Glutamatergic neuron (in vitro differentiated cells): ENCODE measurements at places on chromosomes 12 and 14. TPM values are rescaled to one million over a fixed set of nuclear protein-coding genes. Genes with fewer than 3 reads are reported as not detected.

EEA1 gene
- 12.0 TPM for total RNA-seq

AKAP5 gene
- 0.15 TPM for total RNA-seq

CFAP251 gene
- 2.8 TPM for total RNA-seq

MYBPC1 gene
- total RNA-seq = not detected

ACVR1B gene
- total RNA-seq = 50.2 TPM

KRT4 gene
- not detected for total RNA-seq

STAT6 gene
- 34.4 TPM for total RNA-seq

KLRD1 gene
- 0.25 TPM for total RNA-seq

UNC79 gene
- total RNA-seq = 29.5 TPM

CCDC177 gene
- total RNA-seq = 7.8 TPM

DCAF4 gene
- total RNA-seq = 23.4 TPM

SLC39A5 gene
- total RNA-seq = 0.61 TPM

HSPB8 gene
- total RNA-seq = 0.32 TPM

GRCh38 chr12:115960868-115961802 is 316.4 kb downstream of the MED13L start:
- H3K4me3 ChIP-seq = no peak overlapping the region
- DNase-seq = no peak
- H3K27ac ChIP-seq = no peak overlapping the region
- H3K27me3 ChIP-seq = peaks cover 2% of the 10 kb centered on the region

- H3K36me3 ChIP-seq = no peaks in the 10 kb centered on the region
- peak overlapping the region; percentile 57 for H3K4me3 ChIP-seq
- H3K27ac ChIP-seq = no peak overlapping the region
- H3K27me3 ChIP-seq = peaks cover 1% of the 10 kb centered on the region
- peaks cover 7% of the 10 kb centered on the region for H3K4me1 ChIP-seq
- DNase-seq = peak; percentile 78
Observed at GRCh38 chr12:120584343-120585149, 3.3 kb upstream of the POP5 start.

GRCh38 chr12:47819896-47820630 is at the start of gene HDAC7:
Gene HDAC7 (minus strand): TSS chr12:47819903. CDS start chr12:47819785, 118 bp downstream.
- H3K4me3 ChIP-seq = peak within 1 kb of the TSS; percentile 91
- H3K27ac ChIP-seq = peak within 1 kb of the TSS; percentile 90
- H3K36me3 ChIP-seq = no peaks in the 10 kb centered on the region
- peak; percentile 80 for DNase-seq
- H3K27me3 ChIP-seq = peaks cover 18% of the 10 kb centered on the region

DNA sequence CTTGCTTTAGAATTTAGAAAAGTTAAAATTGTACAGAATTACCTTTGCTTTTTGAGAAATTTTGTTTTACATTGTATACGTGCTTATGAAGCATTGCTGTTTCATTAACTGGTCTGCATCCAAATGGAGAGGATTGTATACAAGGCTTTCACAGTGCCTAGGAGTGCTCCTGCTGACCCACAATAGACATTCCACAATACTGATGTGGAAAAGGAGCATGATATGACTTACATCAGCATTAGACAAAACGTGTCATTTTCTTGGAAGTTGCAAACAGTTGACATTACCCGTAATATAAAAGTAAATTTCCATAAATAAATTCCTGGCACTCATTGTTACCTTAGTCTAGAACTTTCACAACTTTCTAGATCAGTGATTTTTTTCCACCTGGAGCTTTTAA is 1.9 kb downstream of the PRKD1 start:
- no peak for DNase-seq
- H3K27ac ChIP-seq = no peak overlapping the region
- H3K27me3 ChIP-seq = peaks cover 6% of the 10 kb centered on the region
- no peak overlapping the region for H3K4me3 ChIP-seq
- peaks cover 6% of the 10 kb centered on the region for H3K4me1 ChIP-seq
- no peaks in the 10 kb centered on the region for H3K36me3 ChIP-seq

DNA sequence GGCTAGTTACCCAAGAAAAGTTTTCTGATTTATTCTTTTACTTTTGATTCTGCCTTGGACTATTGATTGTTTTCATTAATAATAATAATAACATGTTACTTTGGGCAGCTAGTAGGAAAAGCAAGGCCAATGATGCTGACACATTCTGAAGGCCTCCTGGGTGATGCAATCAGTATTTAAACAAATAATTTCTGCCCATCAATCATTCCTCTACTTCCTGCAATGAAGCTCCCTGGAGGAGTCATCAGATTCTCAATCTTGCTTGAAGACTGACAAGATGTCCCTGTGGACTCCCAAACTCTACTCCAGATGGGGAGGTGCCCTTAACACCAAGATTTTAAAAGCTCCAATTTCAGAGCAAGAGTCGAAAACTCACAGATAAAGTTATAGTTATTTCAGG is at the start of gene SPX:
Gene SPX, plus strand, starts transcription at position 244 of the 400 bp plus-strand sequence. CDS start 177 bp downstream, outside the sequence.
- no peak for DNase-seq
- peak within 1 kb of the TSS; percentile 82 for H3K4me3 ChIP-seq
- no peaks in the 10 kb centered on the region for H3K4me1 ChIP-seq
- peaks cover 2% of the 10 kb centered on the region for H3K27me3 ChIP-seq
- no peak within 1 kb of the TSS for H3K27ac ChIP-seq

- H3K4me3 ChIP-seq = no peak overlapping the region
- no peak overlapping the region for H3K27ac ChIP-seq
- DNase-seq = no peak
- H3K36me3 ChIP-seq = no peaks in the 10 kb centered on the region
- no peaks in the 10 kb centered on the region for H3K27me3 ChIP-seq
Observed at GRCh38 chr12:61798778-61799177, 461.4 kb upstream of the USP15 start.

DNA sequence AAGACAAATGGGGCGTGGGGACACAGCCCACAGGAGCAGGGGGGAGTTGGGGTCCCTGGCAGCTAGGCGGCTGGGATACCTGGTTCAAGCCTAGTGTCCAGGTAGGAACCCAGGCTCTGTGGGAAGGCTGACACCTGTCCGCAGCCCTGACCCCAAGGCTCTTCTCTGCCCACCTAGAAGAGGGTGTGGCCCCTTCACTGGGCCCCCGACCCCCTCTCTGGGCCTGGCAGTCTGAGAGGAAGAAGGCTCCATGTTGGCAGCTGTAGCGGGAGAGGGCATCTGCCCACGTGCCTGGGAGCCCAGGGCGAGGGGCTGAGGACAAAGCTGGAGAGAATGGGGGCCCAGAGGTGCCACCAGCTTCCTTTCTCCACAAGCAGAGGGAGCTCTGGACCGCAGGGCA is 10.5 kb downstream of the CHGA start:
- peaks cover 10% of the 10 kb centered on the region for H3K27me3 ChIP-seq
- no peak overlapping the region for H3K4me3 ChIP-seq
- H3K36me3 ChIP-seq = no peaks in the 10 kb centered on the region
- no peak for DNase-seq
- peaks cover 8% of the 10 kb centered on the region for H3K4me1 ChIP-seq
- H3K27ac ChIP-seq = no peak overlapping the region

DNA sequence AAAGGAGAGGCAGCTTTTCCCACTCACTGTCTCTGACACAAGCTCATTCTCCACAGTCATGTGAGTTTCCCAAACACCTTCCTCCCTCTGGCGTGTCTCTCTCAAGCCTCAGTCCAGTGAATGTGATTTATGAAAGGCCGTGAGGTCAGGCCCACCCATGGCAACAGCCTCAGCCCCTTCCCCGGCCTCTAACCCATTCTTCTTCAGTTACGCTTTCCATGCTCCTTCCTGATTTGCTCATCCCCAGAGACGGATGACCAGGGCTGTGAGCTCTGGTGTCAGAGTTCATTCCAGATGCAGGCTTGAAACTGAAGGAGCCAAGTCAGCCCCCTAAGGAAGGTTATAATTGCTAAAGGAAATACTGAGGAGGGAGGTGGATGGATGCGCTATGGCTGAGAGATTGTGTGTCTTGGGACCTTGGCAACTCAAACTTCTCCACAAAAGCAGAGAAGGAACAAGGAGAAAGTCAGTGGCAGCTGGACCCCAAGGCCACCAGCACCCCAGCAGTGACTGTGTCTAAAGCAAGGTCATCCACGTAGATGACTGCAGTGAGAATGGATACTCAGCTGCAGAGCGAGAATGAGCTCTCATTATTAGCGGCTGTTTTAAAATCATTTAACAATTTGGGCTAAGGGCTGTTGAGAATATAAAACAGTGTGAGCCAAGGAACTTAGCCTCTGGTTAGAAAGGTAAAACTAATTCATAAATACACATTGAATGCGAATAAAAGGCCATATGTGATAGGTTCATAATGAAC is 84.1 kb downstream of the FBXL14 start:
- H3K27me3 ChIP-seq = peaks cover 3% of the 10 kb centered on the region
- H3K4me3 ChIP-seq = peak overlapping the region; percentile 38
- H3K27ac ChIP-seq = no peak overlapping the region
- H3K4me1 ChIP-seq = peaks cover 10% of the 10 kb centered on the region

- no peaks in the 10 kb centered on the region for H3K36me3 ChIP-seq
- peaks cover 8% of the 10 kb centered on the region for H3K4me1 ChIP-seq
- H3K27me3 ChIP-seq = no peaks in the 10 kb centered on the region
- DNase-seq = no peak
Observed at GRCh38 chr12:91982946-91983345, 162.7 kb downstream of the BTG1 start.

DNA sequence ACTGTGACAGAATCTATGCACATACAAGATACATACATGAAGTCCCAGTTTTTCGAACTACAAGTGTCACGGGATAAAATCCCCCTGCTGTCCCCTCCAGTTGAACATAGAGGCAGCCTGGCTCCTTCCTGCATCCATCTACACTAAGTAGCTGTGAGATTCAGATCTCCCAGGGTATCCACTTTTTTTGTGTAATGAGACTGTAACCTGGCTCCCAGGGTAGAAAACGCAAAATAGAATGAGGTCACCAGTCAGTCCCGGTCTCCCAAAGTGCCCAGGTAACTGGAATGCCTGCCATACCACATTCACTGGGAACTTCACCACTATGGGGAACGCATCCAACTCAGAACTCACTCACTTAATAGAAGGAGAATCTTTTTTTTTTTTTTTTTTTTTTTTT is 67.8 kb downstream of the TMCC3 start:
- H3K27me3 ChIP-seq = no peaks in the 10 kb centered on the region
- no peaks in the 10 kb centered on the region for H3K36me3 ChIP-seq
- no peak overlapping the region for H3K4me3 ChIP-seq
- peaks cover 4% of the 10 kb centered on the region for H3K4me1 ChIP-seq
- no peak for DNase-seq

DNA sequence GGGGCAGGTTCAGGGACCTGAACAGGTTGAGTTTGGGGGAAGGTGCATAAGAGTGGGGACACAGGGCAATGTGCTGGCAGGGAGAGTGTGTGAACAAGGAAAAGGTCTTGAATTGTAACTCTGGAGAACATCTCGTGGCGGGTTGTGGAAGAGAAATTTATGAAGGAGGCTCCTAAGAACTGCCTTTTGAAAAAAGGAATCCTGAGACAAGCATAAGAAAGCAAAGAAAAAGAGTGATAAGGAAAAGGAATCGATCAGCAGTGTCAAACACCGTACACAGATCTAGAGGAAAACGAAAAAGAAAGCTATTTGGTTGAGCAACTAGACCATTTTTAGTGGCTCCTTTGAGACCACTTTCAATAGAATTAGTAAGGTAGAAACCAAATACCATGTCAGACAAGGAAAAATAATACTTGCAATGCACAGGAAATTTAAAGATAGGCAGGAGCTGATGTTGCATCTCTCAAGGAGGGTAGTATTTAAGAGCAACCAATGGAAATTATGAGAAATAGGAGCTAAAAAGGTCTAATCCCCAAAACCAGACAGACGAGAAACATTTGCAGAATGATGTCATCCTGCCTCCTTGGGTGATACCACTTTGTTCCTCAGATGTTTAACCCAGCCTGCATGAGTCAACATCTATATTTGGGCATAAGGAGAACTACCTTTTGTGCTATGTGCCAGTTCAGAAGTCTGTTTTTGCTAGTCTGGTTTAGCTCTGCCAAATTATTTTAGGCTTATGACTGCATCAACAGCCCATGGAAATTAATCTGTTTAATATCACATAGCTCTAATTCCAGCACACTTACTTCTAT is 64.5 kb upstream of the STK38L start:
- DNase-seq = no peak
- H3K36me3 ChIP-seq = no peaks in the 10 kb centered on the region
- peaks cover 13% of the 10 kb centered on the region for H3K4me1 ChIP-seq
- H3K4me3 ChIP-seq = no peak overlapping the region
- H3K27me3 ChIP-seq = peaks cover 3% of the 10 kb centered on the region
- H3K27ac ChIP-seq = no peak overlapping the region

DNA sequence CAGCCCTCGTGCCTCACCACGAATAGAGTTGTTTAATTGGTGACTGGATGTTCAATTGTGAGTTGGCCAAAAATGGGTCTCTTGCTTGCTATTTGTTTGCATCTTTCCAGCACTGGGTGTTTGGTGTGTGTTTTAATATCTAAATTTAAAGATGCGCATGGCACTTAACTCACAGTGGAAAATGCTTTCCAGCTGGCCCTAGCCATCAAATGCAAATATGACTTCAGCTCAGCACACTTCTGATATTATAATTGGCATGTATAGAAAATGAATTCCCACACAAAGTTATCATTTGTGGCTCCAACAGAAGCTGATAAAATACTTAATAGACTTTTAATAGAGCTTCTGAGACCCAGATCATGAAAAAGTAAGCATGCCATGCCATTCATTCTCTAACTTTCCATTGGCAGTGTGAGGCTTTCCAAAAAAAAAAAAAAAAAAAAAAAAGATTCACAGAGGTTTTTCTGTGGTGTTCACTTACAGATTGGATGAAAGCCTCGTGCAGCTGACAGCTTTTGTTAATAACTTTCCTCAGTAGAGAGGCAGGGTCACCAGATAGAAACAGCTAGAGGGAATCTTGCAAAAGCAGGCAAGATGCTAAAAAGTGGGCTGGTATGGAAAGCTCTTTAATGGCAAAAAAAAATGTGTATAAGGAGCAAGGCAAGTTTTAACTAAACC is 425.2 kb downstream of the GALC start:
- no peak overlapping the region for H3K4me3 ChIP-seq
- peaks cover 9% of the 10 kb centered on the region for H3K36me3 ChIP-seq
- no peak for DNase-seq
- H3K27ac ChIP-seq = no peak overlapping the region
- H3K27me3 ChIP-seq = no peaks in the 10 kb centered on the region

GRCh38 chr12:14942196-14942931 is 4.0 kb upstream of the ERP27 start:
- no peak overlapping the region for H3K4me3 ChIP-seq
- H3K27me3 ChIP-seq = no peaks in the 10 kb centered on the region
- DNase-seq = no peak
- no peak overlapping the region for H3K27ac ChIP-seq

DNA sequence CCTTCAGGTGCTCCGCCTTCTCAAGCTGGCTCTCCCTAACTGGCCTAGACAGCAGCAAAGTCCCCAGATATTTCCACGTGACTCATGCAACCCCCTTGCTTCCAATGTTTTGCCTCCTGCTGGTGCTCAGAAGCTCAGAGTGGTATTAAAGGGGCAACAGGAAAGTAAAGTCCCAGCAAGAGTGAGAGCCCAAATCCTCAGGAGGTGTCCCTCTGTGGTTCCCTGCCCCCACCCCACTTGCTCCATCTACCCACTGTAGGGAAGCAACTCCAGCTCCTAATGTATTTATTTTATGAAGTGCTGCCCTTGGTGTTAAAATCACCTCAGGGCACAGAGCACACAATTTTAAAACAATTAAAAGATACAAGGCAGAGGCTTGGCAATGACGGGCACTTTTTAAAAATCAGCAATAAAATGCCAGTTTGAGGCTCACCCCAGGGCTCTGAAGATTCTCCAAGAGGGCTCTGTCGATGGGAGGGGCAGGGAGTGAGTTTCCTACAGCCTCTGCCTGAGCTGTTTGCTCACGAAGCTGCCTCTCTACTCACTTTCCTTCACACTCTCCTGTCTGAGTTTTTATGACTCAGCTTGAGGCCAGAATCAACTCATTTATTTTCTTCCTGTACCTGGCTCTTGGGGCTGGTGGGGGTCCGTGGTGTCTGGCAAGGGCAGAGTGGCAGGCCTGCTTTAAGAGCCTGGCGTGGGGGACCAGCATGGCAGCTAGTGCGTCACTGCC is 81.9 kb upstream of the MAX start:
- H3K27ac ChIP-seq = no peak overlapping the region
- peaks cover 18% of the 10 kb centered on the region for H3K4me1 ChIP-seq
- no peaks in the 10 kb centered on the region for H3K27me3 ChIP-seq
- no peak for DNase-seq
